ENCODE measurements at places on chromosomes 12 and 14.

DNA sequence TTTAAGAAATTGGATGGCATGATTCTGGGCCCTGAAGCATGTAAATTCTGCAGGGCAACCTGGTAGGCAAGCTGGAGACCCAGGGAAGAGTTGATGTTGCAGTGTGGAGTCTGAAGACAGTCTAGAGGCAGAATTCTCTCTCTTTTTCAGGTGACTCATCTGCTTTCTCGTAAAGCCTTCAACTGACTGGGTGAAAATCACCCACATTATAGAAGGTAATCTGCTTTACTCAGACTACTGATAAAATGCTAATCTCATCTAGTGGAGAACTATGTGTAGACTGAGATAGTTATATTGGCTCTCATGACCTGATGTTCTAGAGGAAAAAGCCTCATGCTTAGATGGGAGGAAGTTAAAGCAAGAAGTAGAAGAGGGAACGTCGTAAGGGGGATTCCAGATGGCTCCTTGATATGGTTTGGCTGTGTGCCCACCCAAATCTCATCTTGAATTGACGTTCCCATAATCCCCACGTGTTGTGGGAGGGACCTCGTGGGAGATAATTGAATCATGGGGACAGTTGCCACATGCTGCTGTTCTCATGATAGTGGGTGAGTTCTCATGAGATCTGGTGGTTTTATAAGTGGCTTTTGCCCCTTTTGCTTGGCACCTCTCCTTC, 723.8 kb downstream of the BCL11B start:
- no peak for DNase-seq

DNA sequence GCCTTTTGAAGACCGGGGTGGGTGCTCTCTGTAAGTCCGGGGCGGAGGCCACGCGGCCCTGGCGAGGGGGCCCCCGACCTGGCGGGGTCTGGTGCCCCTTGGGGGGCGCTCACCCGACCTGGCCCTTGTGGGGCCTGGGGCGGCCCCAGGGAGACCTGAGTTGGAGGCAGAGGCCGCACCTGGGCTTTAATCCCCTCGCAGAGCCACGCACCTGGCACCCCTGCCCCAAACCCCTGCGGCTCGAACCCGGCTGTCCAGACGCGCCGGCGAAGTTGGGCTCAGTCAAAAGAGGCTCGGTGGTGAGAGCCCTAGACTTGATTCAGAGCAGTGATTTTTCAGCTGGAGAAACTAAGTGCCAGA, 267 bp downstream of the CFAP251 start:
- peak; percentile 27 for DNase-seq

GRCh38 chr14:38004610-38004879, 203.2 kb upstream of the SSTR1 start:
- no peak for DNase-seq

DNA sequence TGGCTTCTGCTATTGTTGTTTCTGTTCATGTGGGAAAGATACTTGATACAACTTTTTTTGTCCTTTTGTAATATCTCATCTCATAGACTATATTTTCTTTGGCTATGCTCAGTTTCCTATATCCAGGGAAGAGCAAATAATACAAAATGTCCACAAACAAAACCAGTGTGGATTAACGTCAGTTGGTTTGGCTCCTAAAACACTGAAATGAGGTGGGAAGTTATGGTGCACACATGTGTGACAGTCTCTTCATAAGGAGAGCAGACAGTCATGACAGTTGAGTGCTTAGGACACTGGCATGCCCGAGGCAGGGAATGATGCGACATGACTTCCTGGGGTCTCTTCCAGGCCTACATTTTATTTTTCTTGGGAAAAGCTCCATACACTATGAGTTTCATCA, 27.5 kb downstream of the RHOJ start:
- no peak for DNase-seq

DNA sequence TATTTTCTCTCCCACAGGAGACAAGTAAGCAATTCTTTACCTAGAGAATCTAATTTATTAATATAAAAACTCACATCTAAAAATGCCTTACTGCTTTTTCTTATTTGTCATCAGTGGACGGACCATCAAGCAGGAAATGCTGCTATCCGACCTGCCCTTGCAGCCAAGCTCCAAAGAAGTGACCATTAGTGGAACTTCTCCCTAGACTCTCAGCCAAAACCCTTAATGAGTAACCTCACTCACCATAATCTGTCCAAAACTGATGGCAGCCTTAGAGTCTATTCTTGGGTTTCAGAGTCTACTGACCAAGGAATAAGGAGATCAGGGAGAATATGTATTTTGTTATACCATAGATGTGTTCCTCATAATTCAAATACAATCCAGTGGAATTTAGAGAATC, 60.9 kb upstream of the CFL2 start:
- no peak for DNase-seq

DNA sequence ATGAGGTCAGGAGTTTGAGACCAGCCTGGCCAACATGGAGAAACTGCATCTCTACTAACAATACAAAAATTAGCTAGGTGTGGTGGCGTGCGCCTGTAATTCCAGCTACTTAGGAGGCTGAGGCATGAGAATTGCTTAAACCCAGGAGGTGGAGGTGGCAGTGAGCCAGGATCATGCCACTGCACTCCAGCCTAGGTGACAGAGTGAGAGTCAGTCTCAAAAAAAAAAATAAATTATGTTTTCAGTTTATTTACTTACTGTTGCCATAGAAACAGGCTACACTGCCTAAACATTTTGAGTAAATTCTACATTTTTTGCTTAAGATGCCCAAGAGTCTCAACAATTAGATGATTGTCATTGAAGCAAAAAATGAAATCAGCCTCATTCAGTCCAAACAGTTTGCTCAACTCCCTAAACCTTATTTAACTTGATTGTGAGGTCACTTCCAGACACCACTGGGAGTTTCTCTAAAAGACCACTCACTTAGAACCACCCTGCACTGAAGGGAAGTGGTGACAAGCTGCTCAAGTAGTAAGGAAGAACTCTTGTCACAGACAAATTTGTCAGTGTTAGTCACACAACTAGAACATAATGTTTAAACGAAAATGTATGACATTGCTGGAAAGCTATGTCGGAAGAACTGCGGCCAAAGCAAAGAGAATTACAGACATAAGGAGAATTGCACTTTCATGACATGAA, 9.8 kb upstream of the GNPNAT1 start:
- DNase-seq = no peak

DNA sequence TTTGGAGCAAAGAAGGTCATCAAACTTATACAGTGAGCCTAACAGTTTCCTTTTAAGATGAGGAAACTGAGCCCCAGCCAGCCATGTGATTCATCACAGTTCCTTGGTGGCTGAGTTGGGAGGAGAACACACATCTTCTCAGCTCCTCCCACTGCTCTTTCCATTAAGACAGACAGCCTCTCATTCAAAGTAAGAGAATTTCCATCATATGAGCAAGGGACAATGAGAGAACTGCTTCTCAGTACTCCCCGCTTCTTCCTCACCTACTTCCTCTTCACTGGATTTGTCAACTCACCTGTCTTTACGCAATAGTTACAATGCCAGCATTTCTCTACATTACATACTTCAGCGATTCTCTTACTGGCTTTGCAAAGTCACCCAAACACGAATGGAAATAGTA, 2.2 kb downstream of the IFNG start:
- no peak for DNase-seq

- DNase-seq = no peak
Observed at GRCh38 chr12:88141425-88141773, 489 bp downstream of the CEP290 start.

DNA sequence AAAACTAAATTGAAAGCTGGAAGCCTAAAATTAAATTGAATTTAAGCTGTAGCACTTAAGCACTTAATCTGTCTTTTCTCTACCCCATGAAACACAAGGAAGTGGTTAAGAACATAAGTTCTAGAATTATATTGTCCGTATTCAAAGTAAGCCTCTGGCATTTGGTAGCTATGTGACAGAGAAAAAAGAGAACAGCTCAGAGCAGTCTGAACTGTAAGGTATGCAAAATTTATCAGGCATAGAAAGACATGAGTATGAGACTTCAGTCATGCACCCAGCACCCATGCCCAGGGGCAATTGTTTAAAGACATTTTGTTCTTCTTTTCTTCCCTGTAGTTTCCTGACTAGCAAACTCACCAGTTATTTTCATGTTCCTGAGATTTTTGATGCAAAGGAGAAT, 116.7 kb downstream of the KCNMB4 start:
- no peak for DNase-seq

GRCh38 chr14:76837524-76837923, 11.3 kb downstream of the LRRC74A start:
- no peak for DNase-seq

- DNase-seq = no peak
Observed at GRCh38 chr12:77814386-77814785, 16.3 kb upstream of the NAV3 start.

GRCh38 chr14:85474431-85474830, 55.5 kb upstream of the FLRT2 start:
- no peak for DNase-seq

DNA sequence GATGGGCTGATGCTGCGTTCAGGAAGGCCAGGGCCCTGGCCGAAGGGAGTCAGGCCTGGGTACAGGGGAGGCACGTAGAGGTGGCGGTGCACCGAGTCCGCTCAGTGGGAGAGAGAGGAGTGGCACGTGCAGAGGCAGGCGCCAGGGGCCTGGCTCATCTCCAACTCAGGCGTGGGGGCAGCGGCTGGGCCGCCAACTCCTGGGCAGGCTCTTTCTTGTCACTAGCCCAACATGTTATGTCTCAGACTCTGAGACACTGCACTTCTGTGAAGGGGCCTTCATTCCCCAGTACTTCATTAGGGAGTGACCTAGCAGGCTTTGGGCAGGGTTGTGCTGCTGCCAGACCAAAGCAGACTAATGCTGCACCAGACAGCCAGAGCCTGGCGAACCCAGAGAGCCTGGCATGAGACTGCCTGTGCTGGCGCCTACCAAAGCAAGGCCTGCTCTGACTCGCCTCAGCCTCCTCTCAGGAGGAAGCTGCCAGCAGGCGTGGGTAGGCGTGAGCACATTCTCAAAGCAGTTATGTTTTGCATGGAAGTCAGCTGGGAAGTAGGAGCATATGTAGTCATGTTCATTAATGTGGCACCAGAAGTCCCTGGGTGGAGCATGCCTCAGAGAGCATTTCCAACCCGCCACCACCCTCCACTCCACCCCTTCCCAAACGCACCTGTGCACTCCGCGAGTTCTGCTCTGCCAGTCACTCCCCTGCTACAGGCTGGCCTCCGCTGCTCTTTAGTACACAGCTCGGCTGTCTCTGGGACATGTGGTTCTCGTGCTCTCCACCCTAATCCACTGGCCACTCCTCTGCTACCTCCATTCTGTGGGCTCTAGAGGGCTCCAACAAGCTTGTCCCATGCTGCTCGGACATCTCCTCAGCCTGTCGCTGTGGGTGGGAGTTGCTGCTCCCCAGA, 9.7 kb downstream of the CKB start:
- peak; percentile 42 for DNase-seq

DNA sequence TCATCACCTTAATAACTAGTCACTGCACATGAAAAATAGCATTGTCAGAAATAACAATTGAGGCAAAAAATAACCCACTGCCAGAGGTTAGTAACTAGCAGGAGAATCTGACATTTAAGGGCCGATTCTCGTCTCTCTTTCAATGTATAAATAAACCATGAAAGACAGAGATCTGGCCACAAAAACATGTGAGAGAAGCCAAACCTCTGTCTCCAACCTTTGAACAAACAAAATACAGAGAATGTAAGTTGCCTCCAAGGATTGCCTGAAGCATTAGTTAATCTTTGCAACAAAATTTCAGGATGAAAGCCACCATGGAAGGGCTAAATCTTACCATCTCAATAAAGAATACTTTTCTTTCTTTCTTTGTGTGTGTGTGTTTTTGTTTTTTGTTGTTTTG, 257.4 kb upstream of the TMTC1 start:
- no peak for DNase-seq

GRCh38 chr12:132837693-132838409, 9.2 kb upstream of the GOLGA3 start:
- no peak for DNase-seq

GRCh38 chr12:96403870-96404269, 3.6 kb upstream of the CDK17 start:
- DNase-seq = no peak

DNA sequence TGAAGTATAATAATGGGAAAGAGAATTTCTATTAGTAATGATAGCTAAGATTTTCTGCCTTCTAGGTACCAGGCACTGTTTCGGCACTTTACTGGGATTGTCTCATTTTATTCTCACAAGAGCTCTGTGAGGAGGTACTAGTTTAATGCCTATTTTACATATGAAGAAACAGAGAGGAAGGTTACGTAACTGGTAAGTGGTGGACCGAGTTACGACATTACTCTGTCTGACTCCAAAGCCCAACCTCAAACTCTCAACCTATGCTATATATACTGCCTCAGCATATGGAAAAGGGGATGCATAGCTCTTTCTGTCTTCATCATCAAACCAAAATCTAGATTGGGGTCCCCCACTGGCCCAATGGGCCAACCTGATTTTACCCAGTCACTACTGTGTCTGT, 133.5 kb downstream of the KTN1 start:
- no peak for DNase-seq

- DNase-seq = no peak
Observed at GRCh38 chr12:91331371-91331770, 148.8 kb upstream of the DCN start.

DNA sequence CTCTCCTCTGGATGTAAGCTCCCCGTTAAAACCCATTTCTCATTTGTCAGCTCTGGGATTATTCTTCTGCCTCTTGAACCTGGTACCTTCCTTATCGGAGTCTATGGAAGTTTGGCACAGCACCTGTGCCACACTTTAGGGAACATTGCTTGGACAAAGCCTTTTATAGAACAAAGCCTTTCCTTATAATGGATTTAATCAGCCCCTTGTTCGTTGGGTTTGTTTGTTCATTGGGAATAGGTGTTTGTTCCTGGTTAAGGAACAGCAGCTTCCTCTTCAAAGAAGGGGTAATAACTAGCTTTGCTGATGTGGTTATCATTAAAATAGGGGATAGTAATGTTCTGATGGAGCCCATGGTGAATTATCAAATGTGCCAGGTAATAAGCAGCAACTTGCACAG, 70.4 kb downstream of the NRXN3 start:
- no peak for DNase-seq

- no peak for DNase-seq
Observed at GRCh38 chr12:57085999-57086492, 2.9 kb upstream of the NAB2 start.

DNA sequence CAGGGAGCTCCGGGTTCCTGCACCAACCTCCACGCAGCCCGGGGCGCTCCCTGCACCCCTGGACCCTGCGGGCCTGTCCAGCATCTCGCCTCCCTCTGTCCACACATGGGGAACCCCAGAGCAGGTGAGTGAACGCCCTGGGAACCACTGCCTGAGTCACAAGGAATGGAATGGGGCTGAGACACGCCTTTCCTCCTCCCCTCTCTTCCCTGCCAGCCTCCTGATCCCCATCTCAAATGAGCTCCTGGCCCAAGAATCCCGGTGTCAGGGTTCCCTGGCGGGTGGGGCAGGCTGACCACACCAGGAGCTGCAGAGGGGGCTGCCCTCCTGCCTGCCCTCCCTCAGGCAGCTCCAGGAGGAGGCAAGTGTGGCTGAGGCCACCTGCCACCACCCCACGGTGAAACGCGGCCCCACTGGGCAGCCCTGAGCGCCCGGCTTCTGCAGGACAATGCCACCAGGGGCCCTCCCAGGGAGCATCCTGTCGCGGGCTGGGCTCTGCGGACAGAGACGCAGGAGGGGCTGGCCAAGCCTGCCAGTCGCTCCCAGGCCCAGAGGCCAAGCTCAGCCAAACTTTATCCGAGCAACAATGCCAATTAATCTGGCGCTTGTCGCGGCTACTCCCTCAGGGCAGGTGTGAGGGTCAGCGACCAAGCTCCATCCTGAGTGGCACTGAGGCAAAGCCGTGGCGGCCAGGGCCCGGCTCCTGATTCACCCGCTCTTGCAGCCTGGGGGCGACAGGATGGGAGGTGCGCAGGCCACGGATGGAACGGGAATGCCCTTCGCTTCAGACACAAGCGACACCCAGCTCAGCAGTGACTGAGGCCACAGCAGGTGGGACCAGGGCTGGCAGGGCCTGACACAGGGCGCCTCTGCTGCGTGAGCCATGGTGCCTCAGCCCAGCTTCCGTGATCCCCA, 44.3 kb downstream of the GALNT9 start:
- no peak for DNase-seq
